ENCODE measurements at places on chromosomes 6 and 20. TPM values are rescaled to one million over a fixed set of nuclear protein-coding genes. Genes with fewer than 3 reads are reported as not detected.

CFB gene
- 32.9 TPM for total RNA-seq

MICB gene
- total RNA-seq: 3.4 TPM

BMP7 gene
- total RNA-seq: not detected

SLC17A9 gene
- total RNA-seq: 0.41 TPM

CHMP4B gene
- 54.8 TPM for total RNA-seq

TRIM31 gene
- not detected for total RNA-seq

CTAGE9 gene
- not detected for total RNA-seq

DSE gene
- 50.7 TPM for total RNA-seq

SNRNP48 gene
- 15.3 TPM for total RNA-seq

FAXC gene
- total RNA-seq: 0.54 TPM

KCNQ2 gene
- total RNA-seq: not detected

BHLHE23 gene
- not detected for total RNA-seq

MUC22 gene
- total RNA-seq: not detected

AKAP12 gene
- total RNA-seq: 196 TPM

GSTA3 gene
- not detected for total RNA-seq

CNBD2 gene
- 2.2 TPM for total RNA-seq

IRF4 gene
- not detected for total RNA-seq

TRIM40 gene
- not detected for total RNA-seq

RCAN2 gene
- total RNA-seq: 8.0 TPM

MAFB gene
- total RNA-seq: 42.8 TPM

CTSA gene
- 166 TPM for total RNA-seq

LINC00237 gene
- total RNA-seq: not detected

SPINT3 gene
- not detected for total RNA-seq

PROKR2 gene
- total RNA-seq: not detected

HSPA12B gene
- total RNA-seq: 0.18 TPM

COL9A1 gene
- not detected for total RNA-seq

LAMA2 gene
- 103 TPM for total RNA-seq

NKAPL gene
- 1.9 TPM for total RNA-seq

NFKBIL1 gene
- 48.7 TPM for total RNA-seq

HLA-DPB1 gene
- 0.27 TPM for total RNA-seq

RRAGD gene
- total RNA-seq: 1.4 TPM

PDE7B gene
- total RNA-seq: 23.9 TPM

ASIP gene
- not detected for total RNA-seq

SAMD3 gene
- total RNA-seq: 9.1 TPM

ASXL1 gene
- total RNA-seq: 85.9 TPM

PCMT1 gene
- 117 TPM for total RNA-seq

PNPLA1 gene
- total RNA-seq: not detected

C20orf144 gene
- 0.18 TPM for total RNA-seq

HLA-DRB1 gene
- 0.09 TPM for total RNA-seq

NRN1 gene
- total RNA-seq: 0.65 TPM

PMEPA1 gene
- 1.4 TPM for total RNA-seq

PKIB gene
- total RNA-seq: 0.57 TPM

HS3ST5 gene
- 0.09 TPM for total RNA-seq

HNF4A gene
- total RNA-seq: not detected

SNAP25 gene
- 0.65 TPM for total RNA-seq

RIMS4 gene
- total RNA-seq: 0.27 TPM

NDRG3 gene
- 23.1 TPM for total RNA-seq

CPXM1 gene
- total RNA-seq: 3.8 TPM

ZHX3 gene
- 47.2 TPM for total RNA-seq

TBXT gene
- total RNA-seq: not detected
